Cardiac septum (tissue), 1 donor: ENCODE measurements at places on chromosomes 1 and 21. TPM values are rescaled to one million over a fixed set of nuclear protein-coding genes. Genes with fewer than 3 reads are reported as not detected.

The SPSB1 gene
- total RNA-seq, result 12.9 TPM

The SRGAP2B gene
- total RNA-seq, result 11.5 TPM

The S100A2 gene
- 5.0 TPM for total RNA-seq

The FAM177B gene
- not detected for total RNA-seq

The RGS18 gene
- total RNA-seq, result 1.1 TPM

The MAPKAPK2 gene
- total RNA-seq, result 242 TPM

The CDCA8 gene
- total RNA-seq, result 0.27 TPM

The S100A7A gene
- not detected for total RNA-seq

DNA sequence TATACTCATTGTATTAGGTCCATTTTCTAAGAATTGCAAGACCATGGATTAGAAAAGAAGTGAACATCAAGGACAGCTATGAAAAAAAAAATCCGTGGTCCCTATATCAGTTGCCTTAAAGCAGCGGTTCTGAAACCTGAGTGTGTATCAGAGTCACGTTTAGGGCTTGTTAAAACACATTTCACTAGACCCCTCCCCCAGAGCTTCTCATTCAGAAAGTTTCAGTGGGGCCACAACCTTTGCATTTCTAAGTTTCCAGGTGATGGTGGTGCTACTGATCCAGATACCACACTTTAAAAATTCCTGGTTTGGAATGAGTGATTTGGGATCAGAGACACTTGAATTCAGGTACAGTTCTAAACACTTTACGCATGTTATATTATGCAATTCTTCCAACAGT, 96.1 kb upstream of the PRMT6 start:
- DNase-seq, result no peak

- DNase-seq, result no peak
Observed at GRCh38 chr1:56179543-56179942, 399.8 kb downstream of the PLPP3 start.

GRCh38 chr1:232899839-232900238, 50.6 kb upstream of the NTPCR start:
- DNase-seq, result no peak

GRCh38 chr1:218809625-218810024, 364.1 kb upstream of the LYPLAL1 start:
- DNase-seq, result no peak

GRCh38 chr1:177996957-177997356, 27.1 kb upstream of the SEC16B start:
- DNase-seq, result no peak

DNA sequence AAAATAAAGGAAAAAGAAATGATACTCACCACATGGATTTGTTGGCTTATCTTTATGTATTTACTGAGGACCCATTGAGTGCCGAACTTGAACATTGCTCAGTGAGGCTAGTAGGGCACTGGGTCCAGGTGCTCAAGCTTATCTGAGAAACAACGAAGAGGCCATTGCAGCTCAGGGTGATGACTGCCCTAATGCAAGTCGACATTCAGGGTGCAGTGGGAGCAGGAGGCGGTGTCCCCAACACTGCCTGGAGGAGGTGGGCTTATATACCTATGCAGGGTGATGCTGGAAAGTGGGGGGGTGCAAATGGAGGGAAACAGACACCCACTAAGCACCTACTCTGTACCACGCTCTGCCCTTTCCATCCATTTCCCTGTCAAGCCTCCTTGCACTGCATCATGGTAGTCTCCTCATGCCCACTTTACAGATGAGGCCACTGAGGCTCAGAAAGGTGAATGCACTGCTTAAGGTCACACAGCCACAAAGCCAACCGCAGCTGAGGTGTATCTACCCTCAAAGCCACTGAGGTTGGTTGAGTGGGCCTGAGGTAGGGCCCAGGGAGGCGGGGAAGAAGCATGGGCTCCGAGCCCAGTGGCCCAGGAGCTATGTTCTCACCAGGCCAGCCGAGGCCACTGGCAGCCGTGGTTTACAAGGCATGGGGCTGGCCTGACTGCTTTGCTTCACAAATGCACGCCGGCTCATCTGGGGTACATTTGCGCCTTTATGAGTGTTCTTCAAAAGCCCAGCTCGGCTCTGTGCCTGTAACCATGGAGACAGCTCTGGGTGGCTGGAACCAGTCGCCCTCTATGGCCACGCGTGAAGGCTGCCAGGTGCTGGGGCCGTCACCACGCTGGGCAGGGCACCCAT, 103.8 kb downstream of the EPHB2 start:
- DNase-seq, result no peak

DNA sequence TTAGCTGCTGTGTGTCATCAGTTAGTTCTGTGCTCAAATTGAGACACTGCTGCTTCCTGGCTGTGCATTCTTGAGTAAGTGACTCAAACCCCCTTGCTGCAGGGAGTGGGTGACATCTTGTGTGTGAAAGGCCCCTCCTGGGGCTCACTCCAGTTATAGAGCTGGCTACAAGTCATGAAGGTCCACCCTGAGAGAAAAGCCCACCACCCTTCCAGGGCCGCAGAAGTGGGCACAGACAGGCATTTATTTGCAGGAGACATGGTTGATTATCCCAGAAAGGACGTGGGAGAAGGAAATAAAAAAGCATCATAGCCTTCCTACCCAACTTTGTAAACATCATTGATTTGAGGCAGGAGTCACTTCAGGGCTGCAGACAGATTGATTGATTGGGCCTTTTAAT, 550.6 kb downstream of the MATN1 start:
- no peak for DNase-seq

GRCh38 chr1:196114193-196114592, 494.0 kb downstream of the KCNT2 start:
- DNase-seq, result no peak

- DNase-seq, result no peak
Observed at GRCh38 chr21:37337179-37337578, 29.4 kb upstream of the DYRK1A start.

- DNase-seq, result no peak
Observed at GRCh38 chr21:31720330-31720729, 11.6 kb downstream of the SCAF4 start.

- no peak for DNase-seq
Observed at GRCh38 chr1:181971424-181971823, 90.1 kb downstream of the ZNF648 start.
